ENCODE measurements at places on chromosomes 3 and 15.

DNA sequence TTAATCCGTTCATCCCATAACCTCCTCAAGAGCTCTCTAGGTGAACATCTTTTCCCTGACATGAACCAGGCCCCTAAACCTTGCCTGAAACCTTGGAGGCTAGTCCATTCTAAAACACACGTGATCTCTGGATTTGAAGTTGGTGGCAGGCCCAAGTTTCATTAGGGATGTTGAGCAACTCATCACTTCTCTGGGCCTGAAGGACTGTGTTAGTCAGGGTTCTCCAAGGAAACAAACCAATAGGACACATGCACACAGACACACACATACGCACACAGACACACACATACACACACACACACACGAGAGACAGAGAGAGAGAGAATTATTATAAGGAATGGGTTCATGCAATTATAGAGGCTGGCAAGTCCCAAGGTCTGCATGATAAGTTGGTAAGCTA, 31.9 kb downstream of the ACAN start:
- DNase-seq = no peak

DNA sequence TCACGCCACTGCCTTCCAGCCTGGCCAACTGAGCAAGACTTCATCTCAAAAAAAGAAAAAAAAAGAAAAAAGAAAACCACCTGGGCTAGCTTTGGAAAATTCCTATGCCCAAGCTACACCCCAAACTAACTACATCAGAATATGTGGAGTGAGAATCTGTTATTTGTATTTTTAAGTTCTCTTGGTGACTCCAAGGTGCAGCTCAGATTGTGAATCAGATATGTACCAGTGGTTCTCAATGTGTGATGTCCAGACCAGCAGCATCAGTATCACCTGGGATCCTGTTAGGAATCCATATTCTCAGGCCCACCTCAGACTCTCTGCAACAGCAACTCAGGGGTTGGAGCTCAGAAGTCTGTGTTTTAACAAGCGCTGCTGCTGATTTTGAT, 376.8 kb downstream of the EDEM1 start:
- no peak for DNase-seq

DNA sequence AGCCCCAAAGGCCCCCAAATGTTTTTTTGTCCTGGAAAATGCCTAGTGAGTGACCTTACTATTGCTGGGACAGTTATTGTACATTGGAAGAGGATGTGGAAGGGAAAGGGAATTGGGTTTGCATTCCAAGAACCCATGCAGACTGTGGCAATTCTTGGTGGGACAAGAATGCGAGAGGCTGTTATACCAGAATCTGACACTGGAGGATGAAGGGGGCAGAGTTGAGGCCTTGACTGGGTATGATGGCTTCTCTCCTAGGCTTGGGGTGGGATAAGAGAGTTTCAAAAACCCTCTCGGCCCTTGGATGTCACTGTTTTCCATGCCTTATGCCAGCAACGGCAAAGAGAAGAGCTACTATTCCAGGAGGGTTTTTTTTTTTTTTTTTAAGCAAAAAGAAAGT, 25.3 kb downstream of the IL16 start:
- DNase-seq = no peak

GRCh38 chr3:141476033-141476432, 10.8 kb upstream of the RASA2 start:
- no peak for DNase-seq

- no peak for DNase-seq
Measured at GRCh38 chr15:55481842-55482241, 26.2 kb downstream of the DNAAF4 start.

- DNase-seq = no peak
Measured at GRCh38 chr15:94470492-94470891, 239.1 kb downstream of the MCTP2 start.

- no peak for DNase-seq
Measured at GRCh38 chr3:178795349-178795748, 259.1 kb downstream of the KCNMB2 start.

DNA sequence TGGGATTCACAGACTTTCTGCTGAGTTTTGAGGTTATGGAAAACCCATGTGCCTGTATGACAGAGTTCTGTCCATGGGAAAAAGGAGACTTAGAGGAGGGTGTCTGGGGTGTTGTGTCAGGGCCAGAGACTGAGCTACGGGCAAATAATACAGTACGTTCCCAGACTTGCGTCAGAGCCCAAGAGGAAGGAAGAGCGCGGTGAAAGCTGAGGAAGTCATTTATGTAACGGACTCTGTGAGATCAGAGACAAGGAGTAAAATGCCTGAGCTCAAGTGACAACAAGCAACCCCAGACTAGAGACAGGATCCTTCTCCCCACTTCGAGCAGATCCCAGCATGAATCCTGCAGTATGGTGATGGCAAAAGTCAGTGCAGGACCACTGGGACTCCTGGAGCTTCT, 368.6 kb upstream of the MCTP2 start:
- no peak for DNase-seq

DNA sequence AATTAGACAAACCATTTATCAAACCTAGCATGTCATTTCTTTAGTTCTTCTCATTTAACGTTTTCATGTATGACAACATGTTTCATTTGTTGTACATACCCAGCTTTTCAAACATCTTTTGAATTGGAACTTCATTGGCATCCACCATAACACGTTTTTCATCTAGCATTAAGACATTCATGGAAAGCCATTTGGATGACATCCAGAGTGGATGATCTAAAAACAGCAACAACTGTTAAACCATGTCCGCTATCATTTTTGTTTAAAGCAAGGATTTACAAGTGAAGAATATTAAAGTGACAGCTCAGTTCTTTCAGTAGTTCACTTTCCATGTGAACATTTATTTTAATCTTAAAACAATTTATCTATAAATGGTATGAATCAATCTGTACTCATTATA, 14.5 kb downstream of the GATM start:
- no peak for DNase-seq

DNA sequence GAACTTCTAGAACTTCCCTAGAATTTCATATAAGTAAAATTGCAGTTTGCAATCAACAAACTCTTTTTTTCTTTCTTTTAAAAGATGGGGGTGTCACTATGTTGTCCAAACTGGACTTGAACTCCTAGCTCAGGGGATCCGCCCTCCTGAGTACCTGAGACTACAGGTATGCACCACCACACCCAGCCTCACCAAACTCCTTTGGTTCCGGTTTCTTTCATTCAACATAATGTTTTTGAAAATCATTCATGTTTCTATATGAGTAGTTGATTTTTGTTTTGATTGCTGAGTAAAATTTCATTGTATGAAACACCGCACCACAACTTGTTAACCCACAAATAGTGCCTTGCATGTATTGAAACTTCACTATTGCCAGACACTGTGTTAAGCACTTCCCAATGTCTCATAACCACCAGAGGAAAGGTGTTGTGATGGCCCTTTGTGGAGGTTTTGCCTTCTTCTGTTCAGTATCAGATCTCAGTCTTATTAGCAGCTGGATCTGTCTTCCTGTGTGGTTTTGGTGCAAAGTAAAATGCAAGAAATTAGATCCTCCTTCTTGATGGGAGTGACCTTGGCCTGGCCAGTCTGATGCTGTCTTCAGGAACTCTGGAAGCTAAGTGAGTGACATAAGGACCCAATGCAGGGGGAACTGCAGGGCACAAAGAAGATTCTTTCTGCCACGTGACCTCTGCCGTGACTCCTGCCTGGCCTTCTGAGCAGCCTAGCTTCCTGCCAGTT, 78.8 kb upstream of the UBE2E1 start:
- no peak for DNase-seq

DNA sequence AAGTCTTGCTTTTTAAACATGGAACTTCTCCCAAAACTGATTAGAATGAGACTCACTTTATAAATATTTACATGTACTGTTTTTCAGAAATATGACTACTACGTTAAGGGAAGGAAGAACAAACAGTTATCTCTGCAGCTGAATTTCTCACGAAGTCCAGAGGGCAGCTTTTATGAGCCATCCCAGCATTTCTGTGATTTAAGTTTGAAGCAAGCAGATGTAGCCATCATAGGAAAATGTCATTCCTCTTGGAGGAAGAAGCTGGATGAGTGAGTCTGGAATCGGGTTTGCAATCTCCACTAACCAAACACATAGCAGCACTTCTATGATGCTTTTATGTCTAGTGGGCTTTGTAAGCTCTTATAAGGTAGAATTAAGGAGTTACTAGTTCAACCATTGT, 53.7 kb downstream of the SCN11A start:
- no peak for DNase-seq

DNA sequence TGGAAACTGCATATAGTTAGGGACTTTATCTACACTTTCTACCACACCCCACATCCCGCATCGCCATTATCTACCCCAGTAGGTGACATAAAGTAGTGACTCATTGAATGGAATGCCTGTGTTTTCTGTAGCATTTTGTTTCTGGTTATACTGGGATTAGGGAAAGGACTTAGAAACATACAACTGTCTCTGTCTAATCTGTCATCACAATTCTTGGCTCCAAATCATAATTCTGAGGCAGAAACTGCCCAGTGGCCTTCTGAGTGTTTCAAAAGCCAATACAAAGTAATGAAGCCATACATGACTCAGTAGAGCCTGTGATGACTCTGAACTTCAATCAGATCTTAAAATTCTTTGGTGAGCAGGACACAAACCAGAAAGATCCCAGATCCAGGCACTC, 115.7 kb upstream of the CHRM5 start:
- DNase-seq = no peak

DNA sequence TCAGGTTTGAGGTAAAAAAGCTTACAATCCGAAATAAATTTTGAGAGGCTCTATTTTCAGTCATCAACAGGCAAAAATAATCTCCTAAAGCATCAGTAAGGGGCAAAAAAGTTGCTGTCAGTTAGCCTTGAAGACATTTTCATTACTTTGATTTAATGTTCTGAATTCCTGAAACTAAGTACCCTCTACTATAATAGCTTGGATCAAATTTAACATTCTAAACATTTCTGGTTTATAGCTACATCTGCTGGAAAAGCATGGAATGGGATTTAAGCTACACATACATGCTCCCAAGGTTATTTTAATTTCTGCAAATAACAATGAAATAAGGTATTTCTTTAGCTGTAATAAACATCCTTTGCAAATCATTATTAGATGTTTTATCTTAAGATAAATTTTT, 245.4 kb downstream of the ULK4 start:
- DNase-seq = no peak

DNA sequence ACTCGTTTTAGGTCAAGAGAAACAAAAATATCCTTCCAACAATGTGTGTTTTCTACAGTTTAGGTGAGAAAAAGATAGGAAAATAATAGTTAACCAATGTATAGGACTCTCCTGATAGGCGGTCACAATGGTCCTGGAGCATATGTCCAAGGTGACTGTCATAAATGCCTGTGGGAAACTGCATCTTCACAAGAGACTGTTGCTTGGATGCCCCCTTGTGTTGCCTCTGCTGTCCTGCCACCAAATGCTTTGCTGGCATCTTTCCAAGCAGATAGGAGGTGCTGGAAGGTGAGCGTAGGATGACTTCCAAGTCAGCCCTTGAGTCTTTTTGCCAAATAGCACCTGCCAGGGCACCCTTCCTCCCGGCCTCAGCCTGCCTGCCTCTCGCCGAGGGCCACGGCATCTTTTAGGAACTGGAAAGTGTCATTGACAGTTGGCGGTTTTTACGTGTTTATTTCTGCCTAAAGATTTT, 24.1 kb upstream of the SACM1L start:
- peak; percentile 43 for DNase-seq

GRCh38 chr3:118473343-118473742, 561.3 kb downstream of the IGSF11 start:
- no peak for DNase-seq

- no peak for DNase-seq
Measured at GRCh38 chr15:71440489-71441110, 325.3 kb downstream of the THSD4 start.

DNA sequence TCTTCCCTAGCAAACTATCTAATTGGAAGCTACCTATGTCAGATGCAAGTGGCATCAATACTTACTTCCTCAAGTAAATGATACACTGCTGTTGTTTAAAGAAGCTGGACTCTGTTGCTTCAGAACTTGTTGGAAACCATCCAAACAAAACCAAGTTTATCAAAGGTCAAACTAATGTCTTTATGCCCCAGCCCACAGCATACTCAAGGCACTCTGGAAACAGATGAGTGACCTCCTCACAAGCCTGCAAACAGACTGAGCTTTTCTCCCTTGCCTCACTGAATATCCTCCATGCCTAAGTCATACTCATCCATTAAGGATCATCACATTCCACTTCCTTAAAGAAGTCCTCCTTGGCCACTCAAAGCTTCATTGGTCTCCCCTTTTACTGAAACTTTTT, 107.4 kb upstream of the ACP3 start:
- no peak for DNase-seq

DNA sequence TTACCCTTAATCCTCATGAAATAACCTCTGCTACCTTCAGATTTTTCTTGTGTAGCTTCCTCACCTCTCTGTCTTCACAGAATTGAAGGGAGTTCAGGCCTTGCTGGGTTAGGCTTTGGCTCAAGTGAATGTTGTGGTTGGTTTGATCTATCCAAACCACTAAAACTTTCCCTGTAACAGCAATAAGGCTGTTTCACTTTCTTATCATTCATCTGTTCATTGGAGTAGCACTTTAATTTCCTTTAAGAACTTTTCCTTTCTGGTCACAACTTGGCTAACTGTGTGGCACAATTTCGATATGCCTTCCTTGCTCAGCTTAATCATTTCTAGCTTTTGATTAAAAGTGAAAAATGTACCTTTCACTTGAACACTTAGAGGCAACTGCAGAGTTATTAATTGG, 129.8 kb downstream of the NR1I2 start:
- DNase-seq = no peak

DNA sequence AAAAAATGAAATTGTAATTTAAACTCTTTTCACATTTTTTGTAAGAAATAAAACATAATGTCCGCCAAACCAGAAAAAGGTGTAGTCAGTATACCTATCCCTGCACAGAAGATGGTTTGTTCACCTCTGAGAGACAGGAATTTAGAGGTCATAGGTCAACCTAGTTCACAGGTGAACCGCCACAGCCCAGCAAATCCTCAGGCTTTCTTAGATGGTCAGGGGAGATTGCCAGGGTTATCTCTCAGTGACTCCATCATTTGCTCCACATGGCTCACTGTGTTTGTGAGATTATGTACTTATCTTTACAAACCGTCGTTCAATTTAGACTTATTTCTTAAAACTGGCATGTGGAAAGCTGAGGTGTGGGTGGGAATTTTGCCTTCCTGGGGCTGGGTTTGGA, 264.2 kb downstream of the GABRG3 start:
- DNase-seq = no peak

GRCh38 chr3:101646726-101647125, 30.2 kb downstream of the ZBTB11 start:
- DNase-seq = no peak

DNA sequence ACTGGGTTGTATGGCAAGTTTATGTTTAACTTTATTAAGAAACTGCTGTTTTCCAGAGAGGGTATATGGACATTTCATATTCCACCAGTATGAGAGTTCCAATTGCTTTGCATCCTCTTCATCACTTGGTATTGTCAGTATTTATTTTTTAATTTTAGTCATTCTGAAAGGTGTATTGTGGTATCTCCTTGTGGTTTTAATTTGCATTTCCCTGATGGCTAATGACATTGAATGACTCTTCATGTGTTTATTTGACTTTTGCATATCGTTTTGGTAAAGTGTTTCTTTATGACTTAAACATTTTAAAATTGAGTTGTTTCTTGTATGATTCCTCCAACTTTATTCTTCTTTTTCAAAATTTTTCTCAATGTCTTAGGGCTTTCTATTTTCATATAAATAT, 44.4 kb downstream of the IL1RAP start:
- no peak for DNase-seq

GRCh38 chr15:66580643-66581042, 14.8 kb upstream of the LCTL start:
- no peak for DNase-seq
